ENCODE measurements at places on chromosomes 12 and 14.

- peak; percentile 66 for DNase-seq
Observed at GRCh38 chr12:121128908-121129810, 3.5 kb upstream of the P2RX7 start.

GRCh38 chr12:68439368-68440045 is 107.3 kb upstream of the MDM1 start:
- no peak for DNase-seq

DNA sequence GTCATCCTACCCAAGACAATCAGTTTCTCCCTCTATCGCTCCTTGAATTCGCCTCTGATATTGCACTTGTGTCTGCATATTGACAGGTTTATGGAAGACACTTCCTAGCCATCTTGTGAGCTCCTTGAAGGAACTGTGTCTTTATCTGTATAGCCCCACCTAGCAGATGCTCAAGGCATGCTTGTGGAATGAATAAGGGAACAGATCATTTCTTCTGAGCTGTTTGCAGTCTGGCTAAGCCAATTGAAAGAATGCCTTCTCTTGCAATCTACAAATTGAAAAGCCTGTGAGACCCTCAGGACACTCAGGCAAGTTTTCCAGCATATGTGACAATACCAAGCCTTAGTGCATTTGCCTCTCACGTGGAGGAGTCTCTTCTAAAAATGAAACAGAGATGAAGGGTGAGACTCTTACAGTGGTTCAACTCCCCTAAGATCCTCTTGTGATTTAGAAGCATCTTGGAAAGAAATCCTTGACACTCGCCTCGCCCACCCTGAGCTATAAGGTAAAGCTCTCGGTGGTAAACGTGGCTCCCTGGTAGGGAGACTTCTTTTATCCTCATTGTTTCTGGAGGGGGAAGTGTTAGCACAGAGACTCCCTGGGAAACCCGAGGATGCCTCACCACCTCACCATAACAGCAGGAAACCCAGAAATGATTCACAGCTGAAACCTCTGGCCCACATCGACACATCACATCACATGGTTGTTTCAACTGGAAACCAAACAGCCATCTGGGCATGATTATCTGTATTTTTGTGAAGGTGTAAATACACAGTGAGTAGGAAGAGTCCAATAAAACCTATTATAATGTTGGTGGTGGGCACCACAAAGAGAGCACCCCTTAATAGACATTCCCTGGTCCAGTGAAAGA is 112.3 kb upstream of the BCL2L14 start:
- DNase-seq, result no peak

GRCh38 chr12:117526757-117527478 is 165.5 kb upstream of the NOS1 start:
- DNase-seq, result no peak

- no peak for DNase-seq
Observed at GRCh38 chr14:67934087-67934486, 114.5 kb downstream of the RAD51B start.

- no peak for DNase-seq
Observed at GRCh38 chr12:46100551-46101484, 110.4 kb upstream of the SCAF11 start.

DNA sequence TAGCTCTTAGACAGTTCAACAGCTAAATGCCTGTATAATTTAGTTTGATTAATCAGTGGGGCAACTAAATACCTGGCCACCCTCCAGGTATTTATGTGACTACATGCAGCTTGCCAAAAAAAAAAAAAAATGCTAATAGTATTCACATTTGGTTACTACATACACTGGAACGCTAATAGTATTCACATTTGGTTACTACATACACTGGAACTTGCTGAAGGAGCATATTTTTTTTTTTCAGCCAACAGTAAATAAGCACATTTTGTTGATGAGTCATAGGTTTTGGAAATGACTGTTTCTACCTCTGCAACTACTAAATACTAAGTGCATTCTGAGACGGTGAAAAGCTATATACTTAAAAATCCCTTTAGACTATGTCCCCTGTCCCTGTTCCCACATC is 1172.3 kb downstream of the LRFN5 start:
- DNase-seq, result no peak

DNA sequence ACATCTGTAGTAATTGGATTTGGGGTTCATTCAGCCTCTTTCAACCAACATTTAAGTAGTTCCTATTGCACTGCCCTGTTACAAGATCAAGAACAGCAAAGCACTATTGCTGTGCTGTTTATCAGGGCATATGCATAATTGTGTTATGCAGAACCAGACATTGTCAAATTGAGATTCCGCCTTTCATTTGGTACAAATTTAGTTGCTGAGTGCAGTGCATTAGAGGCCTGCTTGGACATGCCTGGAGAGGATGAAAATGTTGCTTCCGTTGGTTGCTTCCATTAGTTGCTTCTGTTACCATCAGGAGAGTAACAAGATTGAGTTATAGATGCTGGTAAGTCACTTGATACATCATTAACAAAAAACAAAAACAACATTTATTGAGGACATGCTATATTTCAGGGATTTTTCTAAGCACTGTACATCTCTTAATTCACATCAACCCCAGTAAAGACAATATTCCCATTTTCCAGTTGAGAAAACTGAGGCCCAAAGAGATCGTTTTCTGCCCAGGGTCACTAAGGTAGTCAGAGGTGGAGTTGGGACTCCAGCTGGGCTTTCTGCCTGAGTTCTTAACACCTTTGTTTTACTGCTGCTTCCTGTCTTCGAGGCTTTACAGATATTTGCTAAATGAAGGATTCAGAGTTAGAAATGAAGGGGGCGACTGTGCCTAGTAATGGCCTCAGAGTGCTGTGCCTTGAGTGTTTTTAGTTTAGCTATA is 79.3 kb downstream of the PPP2R5C start:
- DNase-seq, result no peak

DNA sequence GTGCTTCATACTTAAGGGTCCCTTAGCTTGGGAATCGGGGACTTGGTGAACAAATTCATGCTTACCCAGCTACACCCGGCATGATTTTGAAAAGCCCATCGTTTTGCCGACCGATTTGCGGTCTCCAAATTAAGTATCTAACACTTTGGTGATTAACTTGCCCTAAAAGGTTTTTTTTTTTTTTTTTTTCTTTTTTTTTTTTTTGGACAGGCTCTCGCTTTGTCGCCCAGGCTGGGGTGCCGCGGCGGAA is 843 bp upstream of the HSP90AA1 start:
- DNase-seq, result no peak

GRCh38 chr12:42410340-42410739 is 84.4 kb downstream of the PPHLN1 start:
- no peak for DNase-seq

DNA sequence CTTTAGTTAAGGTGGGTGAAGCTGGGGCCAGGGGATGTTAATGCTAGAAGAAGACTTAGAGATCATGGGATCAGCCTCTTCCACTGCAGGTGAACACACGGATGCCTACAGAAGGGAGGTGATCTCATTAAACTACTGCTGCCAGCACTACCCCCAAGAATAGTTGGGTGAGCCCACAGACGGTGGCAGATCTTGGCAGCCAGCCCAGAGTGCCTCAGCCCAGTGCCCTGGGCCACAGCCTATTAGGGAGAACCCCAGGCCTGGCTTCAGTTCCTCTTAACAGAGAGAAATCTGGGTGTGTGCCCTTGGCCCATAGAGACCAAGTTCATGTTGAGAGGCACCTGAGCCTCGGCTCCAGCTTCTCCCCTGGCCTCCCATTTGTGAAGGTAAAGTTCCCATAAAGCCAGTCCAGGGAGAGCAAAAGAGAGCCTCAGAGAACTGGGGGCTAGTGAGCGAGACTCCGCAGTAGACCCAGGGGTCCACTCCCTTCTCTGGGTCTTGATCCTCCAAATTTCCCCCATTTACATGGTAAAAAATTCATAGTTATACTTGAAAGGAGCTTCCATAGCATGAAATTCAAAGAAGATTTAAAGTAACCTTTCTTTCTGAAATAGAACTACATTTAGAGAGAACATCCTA is 125.0 kb upstream of the CCND2 start:
- DNase-seq, result peak; percentile 29
